ENCODE measurements at places on chromosomes 2 and 18. TPM values are rescaled to one million over a fixed set of nuclear protein-coding genes. Genes with fewer than 3 reads are reported as not detected.

GPAT2 gene
- polyA plus RNA-seq, result 3.8 TPM

- no peak for DNase-seq
These were observed 27.0 kb downstream of the MAPRE3 start for GRCh38 chr2:26997394-26997793.

DNA sequence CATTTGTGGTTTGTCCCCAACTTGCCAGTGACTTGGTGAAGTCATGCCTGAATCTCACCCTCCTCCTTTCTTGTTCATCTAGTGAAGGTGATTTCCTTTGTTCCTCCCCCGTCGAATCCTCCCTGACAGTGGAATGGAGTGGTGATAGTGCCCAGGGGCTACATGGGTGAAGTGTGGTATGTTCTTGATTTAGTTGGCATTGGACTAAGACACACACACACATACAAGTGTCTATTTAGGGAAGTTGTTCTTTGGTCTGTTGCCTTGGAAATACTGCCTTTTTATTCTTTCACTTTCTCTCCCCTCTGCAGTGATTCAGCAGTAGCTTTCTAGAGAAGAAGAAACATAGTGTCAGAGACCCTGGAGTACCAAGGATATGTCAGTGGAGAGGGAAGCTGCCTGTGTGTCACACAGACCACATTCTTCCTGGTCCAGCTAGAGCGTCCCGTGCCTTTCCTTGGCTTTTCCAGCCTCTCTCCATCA, 10.9 kb downstream of the INPP4A start:
- DNase-seq, result no peak

DNA sequence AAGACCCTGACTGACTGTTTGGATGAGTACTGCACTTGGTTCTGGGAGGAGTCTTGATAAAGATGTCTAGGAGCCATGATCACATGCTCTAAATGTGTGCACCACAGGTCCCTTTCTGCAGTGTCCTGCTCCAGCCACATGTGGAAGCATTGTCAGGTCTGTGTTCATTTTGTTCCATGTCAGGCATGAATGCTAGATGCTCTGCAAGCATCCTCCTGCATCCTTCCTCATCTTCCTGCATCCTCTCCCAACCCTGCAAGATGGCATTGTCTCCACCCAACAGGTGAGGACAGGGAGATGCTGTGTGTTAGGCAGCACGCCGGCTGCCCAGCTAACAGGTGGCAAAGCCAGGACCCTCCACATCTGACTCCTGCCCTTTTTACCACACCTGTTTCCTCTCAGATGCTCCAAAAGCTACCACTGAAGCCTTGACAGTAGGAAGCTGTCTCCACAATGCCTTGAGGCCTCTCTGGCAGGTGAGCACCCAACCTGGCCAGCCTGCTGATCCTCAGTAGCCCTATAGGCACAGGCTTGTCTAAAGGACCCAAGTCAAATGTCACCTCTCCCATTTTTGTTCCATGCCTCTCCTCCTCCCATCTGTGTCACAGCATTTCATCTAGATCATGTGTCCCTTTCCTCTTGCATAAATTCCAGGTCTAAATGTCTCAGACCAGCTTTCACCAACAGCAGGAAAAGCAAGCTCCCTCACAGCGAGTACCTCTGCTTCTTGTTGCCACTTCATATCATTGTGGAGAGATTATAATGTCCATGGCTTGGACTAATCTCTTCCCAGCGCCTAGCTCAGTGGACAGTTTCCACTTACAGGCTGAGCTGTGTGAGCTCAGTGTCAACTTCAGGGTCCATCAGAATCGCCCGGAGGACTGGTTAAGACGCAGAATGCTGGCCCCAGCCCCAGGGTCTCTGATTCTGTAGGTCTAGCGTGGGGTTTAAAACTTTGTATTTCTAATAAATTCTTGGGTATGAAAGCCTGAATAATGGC, 55.0 kb downstream of the TMEM163 start:
- no peak for DNase-seq

DNA sequence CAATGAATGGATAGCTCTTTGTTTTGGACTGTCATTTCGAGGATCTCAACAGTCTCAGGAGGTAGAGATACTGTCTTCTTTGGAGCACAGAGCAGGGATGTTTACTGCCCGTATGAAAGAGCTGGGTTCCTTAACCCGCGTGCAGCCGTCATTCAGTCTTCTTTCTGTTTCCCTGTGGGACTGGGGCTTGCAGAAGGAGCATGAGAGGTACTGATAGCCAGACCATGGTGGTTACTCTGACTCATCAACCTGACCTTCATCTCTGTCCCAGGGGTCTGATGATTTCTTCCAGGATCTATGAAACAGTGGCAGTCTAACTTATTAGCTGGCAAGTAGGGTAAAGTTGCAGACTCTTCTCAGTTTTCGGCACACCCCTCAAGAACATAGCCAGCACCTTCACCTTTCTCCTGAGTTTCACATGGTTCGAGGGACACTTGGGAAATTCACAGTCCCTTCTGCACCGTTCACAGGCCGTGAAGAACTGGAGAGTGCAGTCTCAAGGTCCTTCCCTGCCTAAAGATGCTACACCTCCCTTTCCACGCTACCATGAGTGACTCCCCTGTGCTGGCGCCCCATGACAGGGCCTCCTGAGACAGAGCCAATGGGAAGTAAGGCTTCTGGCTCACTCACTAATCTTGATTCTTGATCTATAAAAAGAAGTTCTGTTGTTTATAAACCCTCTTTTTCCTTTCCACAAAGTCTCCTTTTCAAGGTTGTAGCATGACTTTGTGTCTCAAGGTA, 226.2 kb downstream of the MC4R start:
- no peak for DNase-seq

DNA sequence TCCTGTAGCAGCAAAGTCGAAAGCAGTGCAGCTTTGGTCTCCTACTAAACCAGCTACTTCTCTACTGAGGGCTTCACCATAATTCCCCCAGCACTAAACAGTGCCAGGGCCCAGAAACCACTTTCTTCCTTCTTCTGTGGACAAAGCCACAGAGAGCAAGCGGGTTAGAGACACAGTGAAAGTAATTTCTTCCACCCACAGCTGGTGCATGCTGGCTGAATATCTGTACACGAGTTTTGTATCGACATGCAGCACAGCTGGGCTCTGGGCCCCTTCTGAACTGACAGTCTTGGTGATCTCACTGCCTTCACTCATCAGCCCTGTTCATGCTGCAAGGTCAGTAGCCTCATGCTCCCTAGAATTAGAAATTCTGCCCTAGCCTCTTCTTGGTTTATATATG, 74.0 kb upstream of the SULT1C3 start:
- DNase-seq, result no peak

DNA sequence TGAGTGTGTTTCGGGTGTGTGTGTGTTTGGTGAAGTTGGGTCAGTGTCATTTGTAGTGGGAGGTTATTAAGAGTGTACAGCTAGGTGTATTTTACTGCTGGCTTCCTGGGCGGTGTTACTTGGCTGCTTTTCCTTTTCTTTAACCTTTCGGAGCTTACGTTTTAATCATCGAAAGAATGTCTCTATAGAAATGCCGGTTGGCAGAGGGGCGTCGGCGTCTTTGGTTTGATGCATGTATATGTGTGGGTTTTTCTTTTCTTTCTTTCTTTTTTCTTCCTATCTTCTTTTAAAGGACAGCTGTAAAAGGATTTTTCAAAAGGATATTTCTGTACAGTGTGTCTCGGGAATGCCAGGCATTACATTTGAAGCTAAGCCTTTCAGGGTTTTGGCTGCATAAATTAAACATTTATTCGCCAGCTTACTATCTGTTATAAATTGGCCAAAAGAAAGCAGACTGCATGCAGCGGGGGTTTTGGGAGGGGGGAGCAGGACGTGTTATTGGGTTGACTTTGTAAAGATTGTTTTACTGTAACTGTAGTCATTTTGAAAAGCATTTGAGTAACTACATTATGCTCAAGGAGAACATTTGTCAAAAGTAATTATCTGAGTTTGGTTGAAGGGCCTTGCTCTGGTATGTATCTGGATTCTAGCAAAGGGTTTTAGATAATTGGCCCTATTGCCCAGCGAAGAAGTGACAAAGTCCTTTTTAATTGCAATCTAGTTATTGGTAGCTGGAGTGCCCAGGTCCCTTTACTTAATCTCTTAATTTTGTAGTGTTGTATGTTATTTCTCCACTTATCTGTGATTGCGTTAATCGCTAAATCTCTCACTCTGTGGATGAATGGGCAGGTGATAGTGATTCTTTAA, 1.6 kb downstream of the ASXL3 start:
- DNase-seq, result no peak

Measured in left kidney (tissue), 8 donors.